CD4-positive, alpha-beta T cell treated with Interleukin-4 for 4 hours (primary cell): ENCODE measurements at places on chromosomes 11 and 22.

DNA sequence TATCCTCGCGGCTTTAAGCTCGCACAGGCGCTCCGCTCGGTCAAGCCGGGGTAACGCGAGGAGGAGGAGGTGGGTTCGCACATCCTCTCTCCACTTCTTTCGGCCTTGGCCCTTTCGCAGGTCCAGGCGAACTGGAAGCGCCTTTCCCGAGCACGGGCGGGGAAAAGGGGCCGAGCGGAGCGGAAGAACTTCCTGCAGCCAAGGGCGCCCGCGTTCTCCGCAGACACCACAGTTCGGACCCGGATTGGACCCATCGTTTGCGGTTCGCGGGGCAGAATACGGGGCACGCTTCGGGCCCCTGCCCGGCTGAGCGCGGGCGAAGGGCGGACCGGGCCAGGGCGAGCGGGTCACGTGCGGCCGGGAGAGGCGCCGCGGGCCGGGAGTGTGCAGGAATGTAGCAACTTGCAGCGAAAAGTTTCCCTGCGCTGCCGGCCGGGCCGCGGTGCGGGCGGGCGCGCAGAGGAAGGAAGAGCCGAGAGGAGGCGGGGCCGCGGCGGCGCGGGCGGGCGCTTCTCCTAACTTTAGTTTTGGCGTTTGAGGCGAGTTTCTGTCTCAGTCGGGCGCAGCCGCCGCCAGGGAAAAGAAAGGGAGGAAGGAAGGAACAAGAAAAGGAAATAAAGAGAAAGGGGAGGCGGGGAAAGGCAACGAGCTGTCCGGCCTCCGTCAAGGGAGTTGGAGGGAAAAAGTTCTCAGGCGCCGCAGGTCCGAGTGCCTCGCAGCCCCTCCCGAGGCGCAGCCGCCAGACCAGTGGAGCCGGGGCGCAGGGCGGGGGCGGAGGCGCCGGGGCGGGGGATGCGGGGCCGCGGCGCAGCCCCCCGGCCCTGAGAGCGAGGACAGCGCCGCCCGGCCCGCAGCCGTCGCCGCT lies at the start of gene YAP1:
YAP1 (plus strand) TSS at position 552 of the 865 bp plus-strand sequence. CDS start 402 bp downstream, outside the sequence.
- peak; percentile 54 for DNase-seq

- no peak for DNase-seq
Observed at GRCh38 chr22:41863472-41863871, 30.6 kb downstream of the SREBF2 start.

DNA sequence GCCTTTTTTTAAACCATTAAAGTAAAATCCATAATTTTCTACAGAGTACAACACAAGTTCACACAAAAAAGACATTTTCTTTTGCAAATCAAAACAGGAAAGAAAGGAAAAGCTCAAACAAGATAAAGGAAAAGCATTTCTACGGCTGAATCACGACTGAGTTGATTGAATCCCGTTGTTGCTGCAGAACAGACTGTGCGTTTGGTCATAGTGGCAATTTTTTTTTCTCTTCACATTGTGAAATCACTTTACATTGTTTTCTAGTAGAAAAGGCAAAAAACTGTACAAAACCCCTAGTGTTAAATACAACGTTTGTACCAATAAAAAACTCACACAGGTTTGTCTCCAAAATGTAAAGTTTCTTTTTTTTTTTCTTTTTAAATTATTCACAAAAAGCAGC lies 17.3 kb upstream of the RAPSN start:
- no peak for DNase-seq

- DNase-seq, result no peak
Observed at GRCh38 chr11:102260241-102260640, 57.0 kb upstream of the BIRC3 start.

DNA sequence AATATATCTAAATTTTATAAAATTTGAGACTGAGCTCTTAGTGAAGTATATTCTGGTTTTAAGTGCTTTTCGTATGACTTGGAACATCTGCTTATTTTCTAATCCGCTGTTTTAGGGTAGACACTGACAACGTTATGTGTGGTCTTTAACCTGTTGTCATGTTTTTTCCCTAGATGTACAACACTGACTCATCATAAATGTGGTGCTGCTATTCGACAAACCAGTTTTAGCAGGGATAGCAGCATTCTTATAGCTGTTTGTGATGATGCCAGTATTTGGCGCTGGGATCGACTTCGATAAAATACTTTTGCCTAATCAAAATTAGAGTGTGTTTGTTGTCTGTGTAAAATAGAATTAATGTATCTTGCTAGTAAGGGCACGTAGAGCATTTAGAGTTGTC lies 23.8 kb upstream of the HIKESHI start:
- no peak for DNase-seq

GRCh38 chr11:14186046-14186775 lies 172.8 kb downstream of the RRAS2 start:
- no peak for DNase-seq

DNA sequence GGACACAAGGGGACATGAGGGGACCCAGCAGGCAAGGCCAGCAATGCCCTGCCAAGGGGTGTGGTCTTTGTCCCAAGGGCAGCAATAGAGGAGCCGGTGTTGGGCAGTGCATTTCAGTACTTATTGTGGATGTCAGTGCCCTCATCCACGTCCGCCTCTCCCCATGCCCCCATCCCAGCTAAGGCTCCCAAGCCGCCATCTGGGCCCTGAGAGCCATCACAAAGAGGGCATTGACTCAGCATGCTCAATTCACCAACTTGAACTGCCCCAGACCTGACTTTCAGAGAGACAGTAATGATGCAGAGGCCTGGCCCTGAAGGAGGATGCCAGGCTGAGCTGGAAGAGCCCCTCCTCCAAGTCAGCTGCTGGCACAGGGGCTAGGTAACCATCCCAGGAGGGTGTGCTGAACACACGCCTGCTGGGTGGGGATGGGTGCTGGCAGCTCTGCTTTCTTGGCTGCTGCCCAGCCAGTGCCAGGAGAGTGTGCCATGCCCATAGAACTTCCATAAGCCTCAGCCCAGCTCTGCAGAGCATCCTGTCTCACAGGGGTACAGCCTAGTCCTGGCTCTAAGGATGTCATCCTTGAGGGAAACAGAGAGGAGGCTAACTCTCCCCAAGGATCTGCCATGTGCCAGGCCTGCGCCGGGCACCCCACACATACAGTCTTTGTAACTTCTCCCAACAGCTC lies 46.5 kb downstream of the PDE2A start:
- no peak for DNase-seq

DNA sequence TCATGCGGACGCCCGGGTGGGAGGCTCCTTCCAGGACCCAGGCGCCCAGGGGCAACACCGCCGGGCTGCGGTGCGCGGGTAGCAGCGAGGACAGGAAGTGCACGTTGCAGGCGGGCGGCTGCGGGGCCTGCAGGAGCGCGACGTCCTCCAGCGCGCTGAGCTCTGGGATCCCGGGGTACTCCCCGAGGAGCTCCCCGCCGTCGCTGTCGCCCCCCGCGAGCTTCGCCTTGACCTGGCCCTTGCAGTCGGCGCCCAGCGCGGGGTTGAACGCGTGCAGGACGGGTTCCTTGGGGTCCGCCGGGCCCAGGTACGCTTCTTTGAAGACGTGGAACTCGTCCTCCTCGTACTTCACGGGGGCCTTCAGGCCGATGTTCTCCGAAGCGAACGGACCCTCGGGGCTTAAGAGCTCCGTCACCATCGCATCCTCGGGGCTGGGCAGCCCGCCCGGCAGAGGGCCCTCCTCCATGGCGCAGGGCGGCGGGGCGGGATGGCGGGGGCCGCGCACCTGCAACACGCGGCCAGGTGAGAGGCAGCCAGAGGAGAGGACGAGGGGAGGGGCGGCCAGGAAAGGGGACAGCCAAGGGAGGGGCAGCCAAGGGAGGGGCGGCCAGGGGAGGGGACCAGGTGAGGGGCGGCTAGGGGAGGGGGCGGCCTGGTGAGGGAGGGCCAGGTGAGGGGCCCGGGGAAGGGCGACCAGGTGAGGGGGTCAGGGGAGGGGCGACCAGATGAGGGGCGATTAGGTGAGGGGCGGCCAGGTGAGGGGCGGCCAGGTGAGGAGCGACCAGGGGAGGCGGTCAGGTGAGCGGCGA lies 921 bp downstream of the TESMIN start:
- no peak for DNase-seq

GRCh38 chr11:127458561-127458960 lies 458.0 kb upstream of the KIRREL3 start:
- DNase-seq, result no peak

DNA sequence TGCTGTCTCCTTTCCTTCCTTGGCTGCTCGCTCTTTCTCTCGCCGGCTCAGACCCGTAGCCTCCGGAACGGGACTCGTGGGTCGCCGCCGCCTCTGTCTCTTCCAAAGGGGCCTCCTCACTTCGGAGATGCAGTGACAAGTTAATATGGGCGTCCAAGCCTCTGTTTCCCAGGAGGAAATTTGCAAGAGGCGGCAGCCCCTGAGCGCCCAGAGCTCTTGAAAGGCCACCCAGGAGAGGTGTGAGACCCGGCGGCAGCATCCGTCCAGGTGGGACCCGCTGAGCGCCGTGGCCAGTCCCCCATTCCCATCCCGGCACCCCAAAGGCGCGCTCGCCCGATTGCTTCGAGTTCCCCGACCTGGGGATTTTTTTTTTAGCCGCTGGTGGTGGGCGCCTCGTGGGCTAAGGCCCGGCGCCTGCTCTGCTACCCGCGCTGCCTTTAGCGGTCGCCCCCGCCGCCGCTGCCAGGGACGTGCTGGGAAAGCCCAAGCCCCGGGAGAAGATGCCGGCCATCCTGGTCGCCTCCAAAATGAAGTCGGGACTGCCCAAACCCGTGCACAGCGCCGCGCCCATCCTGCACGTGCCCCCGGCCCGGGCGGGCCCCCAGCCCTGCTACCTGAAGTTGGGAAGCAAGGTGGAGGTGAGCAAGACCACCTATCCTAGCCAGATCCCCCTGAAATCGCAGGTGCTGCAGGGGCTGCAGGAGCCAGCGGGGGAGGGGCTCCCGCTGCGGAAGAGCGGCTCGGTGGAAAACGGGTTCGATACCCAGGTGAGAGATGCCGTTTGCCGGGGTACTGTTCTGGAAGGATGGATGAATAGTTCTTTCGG lies 772 bp downstream of the NAV2 start:
- no peak for DNase-seq

- DNase-seq, result no peak
Observed at GRCh38 chr22:24696551-24697001, 77.9 kb downstream of the PIWIL3 start.

DNA sequence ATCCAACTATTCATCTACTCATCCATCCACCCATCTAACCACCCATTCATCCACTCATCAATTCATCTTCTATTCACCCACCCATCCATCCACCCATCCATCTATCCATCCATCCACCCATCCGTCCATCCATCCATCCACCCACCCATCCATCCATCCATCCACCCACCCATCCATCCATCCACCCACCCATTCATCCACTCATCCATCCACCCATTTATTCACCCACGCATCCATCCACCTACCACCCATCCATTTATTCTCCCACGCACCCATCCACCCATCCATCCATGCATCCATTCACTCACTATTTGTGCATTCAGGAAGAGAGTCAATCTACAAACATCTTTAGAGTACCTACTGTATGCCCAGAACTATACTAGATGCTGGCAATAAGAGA lies 482.3 kb downstream of the NTM start:
- no peak for DNase-seq

DNA sequence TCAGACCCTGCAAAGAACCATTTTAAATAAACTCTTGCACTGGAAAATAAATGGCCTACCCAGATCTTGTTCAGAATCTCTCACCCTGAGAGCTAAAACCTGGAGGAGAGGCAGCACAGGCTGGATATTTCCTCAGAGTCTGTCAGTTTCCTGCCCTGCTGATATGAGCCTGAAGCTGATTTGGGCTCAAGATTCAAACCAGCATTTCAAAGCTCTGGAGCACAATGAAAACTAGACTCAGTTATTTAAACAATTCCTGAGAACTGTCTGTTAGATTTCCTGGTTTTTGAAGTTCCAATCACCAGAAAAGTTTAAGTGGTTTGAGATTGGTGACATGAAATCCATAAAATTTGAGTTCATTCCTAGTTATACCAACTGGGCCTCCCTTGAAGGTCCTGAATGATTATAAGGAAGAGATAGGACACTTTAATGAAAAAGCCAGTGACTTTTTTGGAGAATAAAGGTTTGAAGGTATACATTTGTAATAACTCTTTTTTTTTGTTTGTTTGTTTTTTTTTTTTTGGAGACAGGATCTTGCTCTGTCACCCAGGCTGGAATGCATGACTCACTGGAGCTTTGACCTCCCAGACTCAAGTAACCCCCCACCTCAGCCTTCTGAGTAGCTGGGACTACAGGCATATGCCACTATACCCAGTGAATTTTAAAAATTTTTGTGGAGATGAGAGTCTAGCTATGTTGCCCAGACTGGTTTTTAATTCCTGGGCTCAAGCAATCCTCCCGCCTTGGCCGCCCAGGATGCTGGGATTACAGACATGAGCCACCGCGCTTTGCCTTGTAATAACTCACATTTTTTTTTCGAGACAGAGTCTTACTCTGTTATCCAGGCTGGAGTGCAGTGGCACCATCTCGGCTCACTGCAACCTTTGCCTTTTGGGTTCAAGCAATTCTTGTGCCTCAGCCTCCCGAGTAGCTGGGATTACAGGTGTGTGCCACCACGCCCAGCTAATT lies 8.0 kb upstream of the ESAM start:
- DNase-seq, result no peak

- DNase-seq, result no peak
Observed at GRCh38 chr11:76233196-76233921, 27.1 kb upstream of the WNT11 start.

DNA sequence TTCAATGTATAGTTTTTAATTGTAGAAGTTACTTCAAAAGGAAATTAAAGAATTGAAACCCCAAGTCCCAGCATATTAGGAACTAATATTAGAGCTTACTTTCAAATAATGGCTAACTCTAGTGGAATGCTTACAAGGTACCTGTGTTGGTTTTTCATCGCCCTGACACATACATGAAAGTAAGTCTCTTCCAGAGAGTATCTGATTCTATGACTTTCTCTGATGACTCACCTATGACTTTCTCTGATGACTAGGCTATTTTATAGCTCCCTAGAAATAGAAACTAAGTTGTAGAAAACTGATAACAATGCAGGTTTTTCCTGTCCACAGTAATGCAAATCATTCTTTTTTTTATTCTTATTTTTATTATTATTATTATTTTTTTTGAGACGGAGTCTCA lies 33.6 kb upstream of the MMP7 start:
- peak; percentile 24 for DNase-seq

GRCh38 chr11:96246718-96247552 lies 96.1 kb downstream of the MAML2 start:
- DNase-seq, result no peak

GRCh38 chr11:57279116-57279515 lies 42.1 kb upstream of the APLNR start:
- no peak for DNase-seq

GRCh38 chr11:117010808-117011540 lies 87.3 kb downstream of the SIK3 start:
- DNase-seq, result peak; percentile 73

- DNase-seq, result no peak
Observed at GRCh38 chr22:31128156-31128555, 5.4 kb downstream of the INPP5J start.

DNA sequence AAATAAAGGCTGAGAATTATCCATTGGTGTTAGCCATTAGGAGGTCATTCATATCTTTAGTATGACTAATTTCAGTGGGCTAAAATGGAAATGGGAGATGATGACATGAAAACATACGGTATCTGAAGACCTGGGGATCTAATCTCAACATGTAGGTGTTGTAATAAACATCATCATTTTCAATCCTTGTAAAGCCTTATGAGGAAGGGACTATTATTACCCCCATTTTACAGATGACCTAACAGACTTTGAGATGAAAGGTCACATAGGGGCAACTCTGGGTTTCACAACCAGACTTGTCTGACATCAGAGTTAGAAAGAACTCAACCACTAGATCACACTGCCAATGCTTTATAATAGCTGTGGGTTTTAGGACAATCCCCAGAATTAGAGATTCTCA lies 34.8 kb upstream of the TMEM135 start:
- DNase-seq, result no peak

GRCh38 chr22:48370508-48371325 lies 1457.0 kb downstream of the BRD1 start:
- DNase-seq, result no peak

- DNase-seq, result no peak
Observed at GRCh38 chr11:44417731-44418455, 108.0 kb upstream of the ALX4 start.
